CD14-positive monocyte (primary cell): ENCODE measurements at places on chromosomes 7 and 10. TPM values are rescaled to one million over a fixed set of nuclear protein-coding genes. Genes with fewer than 3 reads are reported as not detected.
A peak's percentile ranks its signal among the peaks of the same experiment; 100 is the strongest.

DNA sequence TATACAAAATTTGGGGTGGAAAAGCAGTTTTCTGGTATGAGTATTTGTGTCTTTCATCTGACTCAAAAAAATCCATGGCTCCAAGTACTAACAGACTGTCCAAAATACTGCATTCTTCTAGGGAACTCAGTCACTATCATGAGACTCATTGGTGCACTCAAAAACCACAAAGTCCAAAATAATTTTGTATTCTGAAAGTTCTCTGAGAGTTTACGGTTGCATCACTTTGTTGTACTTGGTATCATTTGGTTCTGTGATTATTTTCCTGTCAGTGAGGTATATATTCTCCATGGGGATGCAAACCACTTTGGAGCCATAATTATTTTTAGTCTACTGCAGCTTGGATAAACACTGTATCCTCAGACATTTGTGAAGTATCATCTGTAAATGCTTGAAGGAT, 28.0 kb upstream of the CABCOCO1 start:
- no peak overlapping the region for H3K4me3 ChIP-seq

- no peaks in the 10 kb centered on the region for H3K36me3 ChIP-seq
- H3K27ac ChIP-seq = no peak overlapping the region
- H3K4me1 ChIP-seq = no peaks in the 10 kb centered on the region
These were observed 16.6 kb upstream of the TMEM236 start for GRCh38 chr10:17735166-17735941.

- no peaks in the 10 kb centered on the region for H3K27me3 ChIP-seq
- H3K36me3 ChIP-seq = no peaks in the 10 kb centered on the region
- H3K4me1 ChIP-seq = peaks cover 55% of the 10 kb centered on the region
- H3K27ac ChIP-seq = peak overlapping the region; percentile 85
- DNase-seq = peak; percentile 97
These were observed 20.3 kb upstream of the KLF6 start for GRCh38 chr10:3805201-3805790.

DNA sequence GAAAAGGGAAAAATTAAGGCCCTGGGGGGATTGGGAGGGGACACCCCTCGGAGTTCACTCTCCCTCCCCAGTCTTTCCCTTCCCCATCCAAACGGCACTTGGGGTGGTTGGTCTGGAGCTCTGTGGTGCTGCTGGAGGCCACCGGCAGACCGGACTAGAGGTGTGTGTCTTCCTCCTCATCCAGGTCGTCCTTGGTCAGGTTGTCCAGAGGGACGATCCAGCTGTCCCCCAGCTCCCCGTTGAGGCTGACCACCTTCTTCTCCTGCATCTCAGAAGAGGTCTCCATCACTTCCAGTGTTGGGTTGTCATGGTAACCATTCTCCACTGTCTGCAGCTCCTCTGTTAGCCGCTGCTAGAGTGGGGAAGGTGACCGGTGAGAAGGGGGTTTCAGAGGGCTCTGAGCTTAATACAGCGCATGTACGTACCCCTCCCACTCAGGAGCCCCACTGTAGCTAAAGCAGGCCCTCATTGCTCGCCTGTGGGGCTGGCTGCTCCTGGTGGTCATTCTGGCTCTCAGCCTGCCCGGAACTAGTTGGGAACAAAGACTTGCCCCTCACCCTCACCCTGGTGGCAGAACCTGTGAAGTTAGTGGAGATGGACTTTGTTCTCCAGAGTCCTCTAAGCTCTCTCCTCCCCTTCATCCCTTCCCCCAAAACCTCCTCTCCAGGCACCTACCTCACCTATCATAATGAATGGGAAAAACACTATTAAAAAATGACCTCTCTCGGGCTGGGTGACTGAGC, 52.1 kb downstream of the PODXL start:
- no peak overlapping the region for H3K27ac ChIP-seq
- no peaks in the 10 kb centered on the region for H3K36me3 ChIP-seq
- no peaks in the 10 kb centered on the region for H3K4me1 ChIP-seq
- DNase-seq = no peak

GRCh38 chr10:24963521-24964041, 11.2 kb upstream of the PRTFDC1 start:
- no peak overlapping the region for H3K27ac ChIP-seq
- DNase-seq = no peak
- no peaks in the 10 kb centered on the region for H3K27me3 ChIP-seq
- H3K36me3 ChIP-seq = no peaks in the 10 kb centered on the region
- no peak overlapping the region for H3K4me3 ChIP-seq
- no peaks in the 10 kb centered on the region for H3K4me1 ChIP-seq

DNA sequence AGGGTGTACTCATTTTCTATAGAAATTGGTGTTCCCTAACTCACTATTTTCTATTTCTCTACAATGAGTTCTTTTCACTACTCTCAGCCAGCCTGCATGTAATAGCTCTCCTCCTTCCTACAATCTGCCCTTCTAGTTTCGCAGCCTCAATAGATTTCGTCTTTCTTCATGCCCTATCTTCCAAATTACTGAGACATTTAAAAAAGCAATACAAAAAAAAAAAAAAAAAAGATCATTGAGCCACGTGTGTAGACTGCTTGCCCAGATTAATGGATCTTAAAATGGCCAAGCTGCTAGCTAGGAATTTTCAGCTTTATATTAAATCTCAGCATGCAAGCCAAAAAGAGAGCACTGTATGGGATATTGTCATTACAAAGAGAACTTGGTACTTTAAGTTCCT, 55.5 kb downstream of the ZNF277 start:
- no peaks in the 10 kb centered on the region for H3K36me3 ChIP-seq
- no peak overlapping the region for H3K4me3 ChIP-seq
- H3K27me3 ChIP-seq = no peaks in the 10 kb centered on the region
- no peak overlapping the region for H3K27ac ChIP-seq
- DNase-seq = no peak

DNA sequence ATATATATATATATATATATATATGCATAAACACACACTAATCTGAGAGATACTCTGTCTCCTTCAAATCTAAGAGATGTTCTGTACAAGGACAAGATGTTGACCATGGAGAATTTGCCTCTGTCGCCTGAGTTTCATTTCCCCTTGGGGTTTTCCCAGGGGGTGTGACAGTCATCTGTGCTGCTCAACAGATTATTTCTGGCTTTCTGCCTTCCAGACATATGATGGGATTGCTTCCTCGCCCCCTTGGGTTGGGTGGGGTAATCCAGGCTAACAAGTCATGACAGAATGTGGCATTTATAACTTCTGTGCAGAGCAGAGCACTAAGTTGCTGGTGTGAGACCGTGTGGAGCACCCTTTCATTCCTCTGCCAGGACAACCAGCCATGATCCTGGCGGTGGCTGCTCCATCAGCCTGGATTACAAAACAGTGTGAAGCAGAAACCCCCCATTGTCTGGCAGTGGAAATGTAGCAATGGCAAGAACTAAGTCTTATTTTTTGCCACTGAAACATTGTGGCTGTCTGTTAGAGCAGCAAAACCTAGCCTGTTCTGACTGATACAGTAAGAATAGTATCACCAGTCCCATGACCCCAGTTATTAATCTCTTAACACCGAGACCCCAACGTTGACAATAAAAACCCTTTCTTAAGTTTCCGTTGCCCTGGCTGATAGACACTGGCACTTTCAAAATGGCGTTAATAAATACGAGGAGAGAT, 13.7 kb upstream of the USP6NL start:
- no peaks in the 10 kb centered on the region for H3K27me3 ChIP-seq
- peak; percentile 93 for DNase-seq
- peaks cover 19% of the 10 kb centered on the region for H3K4me1 ChIP-seq

GRCh38 chr7:118735441-118735840, 510.9 kb downstream of the ANKRD7 start:
- H3K27me3 ChIP-seq = no peaks in the 10 kb centered on the region
- DNase-seq = no peak
- no peak overlapping the region for H3K4me3 ChIP-seq
- H3K27ac ChIP-seq = no peak overlapping the region

- H3K36me3 ChIP-seq = no peaks in the 10 kb centered on the region
- H3K4me3 ChIP-seq = no peak overlapping the region
- H3K27me3 ChIP-seq = no peaks in the 10 kb centered on the region
- no peak overlapping the region for H3K27ac ChIP-seq
- DNase-seq = no peak
These were observed 575.6 kb upstream of the MKI67 start for GRCh38 chr10:128701837-128702236.

GRCh38 chr7:95840953-95841950, 68.9 kb downstream of the DYNC1I1 start:
- H3K27ac ChIP-seq = no peak overlapping the region
- no peak for DNase-seq
- H3K4me3 ChIP-seq = no peak overlapping the region

- H3K27me3 ChIP-seq = no peaks in the 10 kb centered on the region
- H3K27ac ChIP-seq = no peak overlapping the region
- H3K4me3 ChIP-seq = no peak overlapping the region
- H3K4me1 ChIP-seq = peaks cover 8% of the 10 kb centered on the region
- no peak for DNase-seq
These were observed 9.7 kb upstream of the FHIP2A start for GRCh38 chr10:114811862-114812261.

GRCh38 chr10:2888403-2889004, 178.8 kb upstream of the PFKP start:
- H3K4me1 ChIP-seq = peaks cover 19% of the 10 kb centered on the region
- no peak overlapping the region for H3K27ac ChIP-seq
- H3K36me3 ChIP-seq = no peaks in the 10 kb centered on the region
- DNase-seq = no peak
- no peaks in the 10 kb centered on the region for H3K27me3 ChIP-seq

DNA sequence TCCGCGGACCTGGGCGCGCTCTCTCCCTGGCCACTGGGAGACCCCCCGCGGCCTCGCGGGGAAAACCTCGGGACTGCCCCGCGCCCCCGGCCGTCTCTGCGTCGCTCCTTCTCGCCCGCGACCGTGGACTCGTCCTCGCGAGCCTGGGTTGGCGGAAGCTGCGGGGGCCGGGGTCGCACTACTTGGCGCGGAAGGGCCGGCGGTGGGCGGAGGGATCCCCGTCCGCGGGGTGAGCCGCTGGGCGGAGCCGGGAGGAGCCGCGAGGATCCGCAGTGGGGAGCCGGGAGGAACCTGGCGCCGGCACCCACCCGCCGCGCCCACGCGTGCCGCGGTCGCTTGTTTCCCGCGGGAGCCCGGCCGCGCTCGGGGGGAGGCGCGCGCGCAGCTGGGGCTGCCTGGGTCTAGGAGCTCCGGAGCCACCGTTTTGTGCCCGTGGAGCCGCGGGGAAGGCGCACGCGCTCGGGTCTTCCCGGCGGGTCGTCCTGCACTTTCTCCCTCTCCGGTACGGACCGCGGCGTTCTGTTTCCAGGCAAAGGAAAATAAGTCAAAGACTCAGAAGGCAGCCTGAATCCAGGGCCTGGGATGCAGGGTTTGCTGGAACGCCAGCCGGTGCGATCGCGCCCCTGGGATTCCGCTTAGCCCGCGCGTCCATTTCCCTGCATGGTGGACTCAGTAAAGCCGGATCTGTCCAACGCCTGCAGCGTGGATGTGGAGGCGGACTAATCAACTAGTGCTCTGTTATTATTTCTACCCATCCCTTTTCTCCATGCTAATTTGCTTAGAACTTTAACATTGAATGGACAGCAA, 28.7 kb upstream of the KMT2C start:
- H3K4me3 ChIP-seq = peak overlapping the region; percentile 82
- peak overlapping the region; percentile 85 for H3K27ac ChIP-seq
- no peaks in the 10 kb centered on the region for H3K27me3 ChIP-seq
- no peaks in the 10 kb centered on the region for H3K36me3 ChIP-seq
- H3K4me1 ChIP-seq = peaks cover 34% of the 10 kb centered on the region

- H3K27ac ChIP-seq = no peak overlapping the region
- H3K36me3 ChIP-seq = no peaks in the 10 kb centered on the region
- H3K4me3 ChIP-seq = no peak overlapping the region
These were observed 918.6 kb upstream of the AUTS2 start for GRCh38 chr7:68679459-68680234.

DNA sequence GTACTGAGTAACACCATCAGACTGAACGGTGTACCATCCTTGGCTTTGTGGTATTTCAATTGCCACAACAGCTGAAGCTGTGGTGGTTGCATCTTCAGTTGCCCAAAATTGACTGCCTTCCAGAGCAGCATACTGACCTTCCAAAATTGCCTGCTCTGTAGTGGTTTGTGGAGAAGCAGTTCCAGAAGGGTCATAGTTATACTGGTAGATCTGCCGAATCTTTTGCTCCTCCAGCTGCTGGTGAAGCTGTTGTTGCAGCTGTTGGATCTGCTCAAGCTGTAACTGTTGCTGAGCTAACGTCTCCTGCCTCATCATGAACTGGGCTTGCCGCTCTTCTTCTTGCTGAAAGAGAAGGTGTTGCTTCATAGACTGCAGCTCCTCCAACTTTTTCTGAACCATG, 212.2 kb downstream of the PCLO start:
- H3K27me3 ChIP-seq = no peaks in the 10 kb centered on the region
- no peak overlapping the region for H3K4me3 ChIP-seq
- H3K27ac ChIP-seq = no peak overlapping the region
- no peaks in the 10 kb centered on the region for H3K4me1 ChIP-seq
- DNase-seq = no peak
- H3K36me3 ChIP-seq = no peaks in the 10 kb centered on the region

DNA sequence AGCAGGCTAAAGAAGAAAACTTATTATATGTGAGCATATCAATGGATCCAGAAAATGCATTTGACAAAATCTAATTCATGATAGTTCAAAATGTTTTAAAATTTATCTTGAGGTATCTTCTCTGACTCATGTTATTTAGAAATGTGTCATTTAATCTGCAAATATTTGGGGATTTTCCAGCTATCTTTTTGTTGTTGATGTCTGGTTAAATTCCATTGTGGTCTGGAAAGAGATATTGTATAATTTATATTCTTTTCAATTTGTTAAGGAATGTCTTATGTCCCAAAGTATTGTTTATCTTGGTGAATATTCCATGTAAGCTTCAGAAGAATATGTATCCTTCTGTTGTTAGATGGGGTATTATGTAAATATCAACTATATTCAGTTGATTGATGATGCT, 942.5 kb downstream of the KCNMA1 start:
- no peak overlapping the region for H3K4me3 ChIP-seq
- H3K27me3 ChIP-seq = no peaks in the 10 kb centered on the region
- no peak overlapping the region for H3K27ac ChIP-seq
- H3K36me3 ChIP-seq = no peaks in the 10 kb centered on the region
- no peaks in the 10 kb centered on the region for H3K4me1 ChIP-seq

- H3K36me3 ChIP-seq = no peaks in the 10 kb centered on the region
- H3K27ac ChIP-seq = no peak overlapping the region
- H3K27me3 ChIP-seq = peaks cover 6% of the 10 kb centered on the region
- no peaks in the 10 kb centered on the region for H3K4me1 ChIP-seq
- H3K4me3 ChIP-seq = no peak overlapping the region
- no peak for DNase-seq
These were observed 32.8 kb upstream of the CFAP46 start for GRCh38 chr10:132974886-132975830.

GRCh38 chr7:3277604-3278572, 23.2 kb upstream of the SDK1 start:
- H3K4me3 ChIP-seq = no peak overlapping the region
- no peaks in the 10 kb centered on the region for H3K27me3 ChIP-seq
- H3K27ac ChIP-seq = no peak overlapping the region
- DNase-seq = no peak
- no peaks in the 10 kb centered on the region for H3K4me1 ChIP-seq

- no peak overlapping the region for H3K27ac ChIP-seq
- no peaks in the 10 kb centered on the region for H3K36me3 ChIP-seq
- H3K27me3 ChIP-seq = no peaks in the 10 kb centered on the region
- no peak for DNase-seq
- H3K4me1 ChIP-seq = peaks cover 11% of the 10 kb centered on the region
These were observed 21.0 kb upstream of the CCDC71L start for GRCh38 chr7:106681815-106682495.

- DNase-seq = no peak
- H3K4me1 ChIP-seq = no peaks in the 10 kb centered on the region
- no peak overlapping the region for H3K27ac ChIP-seq
- no peak overlapping the region for H3K4me3 ChIP-seq
These were observed 235.2 kb upstream of the GRB10 start for GRCh38 chr7:51017576-51018535.

KCNH2 gene
- not detected for polyA plus RNA-seq

ACSM6 gene
- not detected in 2 replicates for polyA plus RNA-seq

ATOH7 gene
- polyA plus RNA-seq = not detected

TFR2 gene
- polyA plus RNA-seq = 0.79 TPM

PNLIP gene
- polyA plus RNA-seq = not detected

NEUROG3 gene
- polyA plus RNA-seq = not detected

IL15RA gene
- 12.6 TPM for polyA plus RNA-seq
